ENCODE measurements at places on chromosomes 3 and 15.
A peak's percentile ranks its signal among the peaks of the same experiment; 100 is the strongest.

GRCh38 chr15:83871808-83872559, 218.1 kb downstream of the ADAMTSL3 start:
- no peak for DNase-seq

- no peak for DNase-seq
Measured at GRCh38 chr3:54968546-54969172, 40.8 kb upstream of the LRTM1 start.

DNA sequence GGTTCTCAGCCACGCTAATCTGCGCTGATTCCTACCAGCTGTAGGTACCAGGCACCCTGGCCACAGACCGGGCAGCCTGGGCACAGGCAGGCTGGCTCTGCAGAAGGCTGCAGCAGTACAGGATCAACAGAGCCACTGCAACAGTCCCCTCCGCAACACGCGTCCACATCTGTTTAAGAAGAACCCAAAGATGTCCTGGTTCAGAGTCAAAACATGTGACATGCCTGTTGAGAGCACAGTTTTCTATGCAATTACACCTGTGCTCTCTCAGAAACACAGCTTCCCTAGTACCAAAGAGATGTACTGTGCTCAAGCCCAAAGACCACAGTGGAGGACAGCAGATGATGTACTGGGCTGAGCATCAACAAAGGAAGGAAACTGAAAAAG, 18.8 kb downstream of the LRIG1 start:
- DNase-seq, result no peak

DNA sequence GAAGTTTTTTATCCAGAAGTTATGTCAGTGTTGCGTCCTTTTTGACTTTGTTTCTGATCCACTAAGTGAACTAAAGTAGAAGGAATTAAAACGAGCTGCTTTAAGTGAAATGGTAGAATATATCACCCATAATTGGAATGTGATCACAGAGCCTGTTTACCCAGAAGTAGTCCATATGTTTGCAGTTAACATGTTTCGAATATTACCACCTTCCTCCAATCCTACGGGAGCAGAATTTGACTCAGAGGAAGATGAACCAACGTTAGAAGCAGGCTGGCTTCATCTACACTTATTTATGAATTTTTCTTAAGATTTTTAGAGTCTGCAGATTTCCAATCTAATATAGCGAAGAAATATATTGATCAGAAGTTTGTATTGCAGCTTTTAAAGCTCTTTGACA, 57.6 kb downstream of the DNAH1 start:
- no peak for DNase-seq

DNA sequence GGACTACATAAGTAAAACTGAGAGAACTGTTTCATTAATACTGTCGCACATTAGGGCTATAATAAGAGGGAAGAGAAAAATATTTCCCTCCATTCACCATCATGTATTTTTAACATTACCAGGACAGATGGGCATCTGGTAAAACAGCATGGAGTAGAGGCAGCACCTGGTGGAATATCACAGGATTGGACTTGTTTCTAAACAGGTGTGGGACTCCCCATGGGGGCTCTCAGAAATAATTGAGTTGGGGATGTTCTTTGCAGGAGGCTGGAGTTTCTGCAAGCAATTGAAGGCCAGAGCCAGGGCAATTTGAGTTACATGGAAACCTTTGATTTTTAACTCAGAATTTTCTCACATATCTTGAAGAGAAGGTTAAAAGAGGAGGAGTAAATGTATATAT, 8.4 kb upstream of the MINDY2 start:
- no peak for DNase-seq

- DNase-seq, result no peak
Measured at GRCh38 chr15:71761649-71762048, 48.7 kb upstream of the NR2E3 start.

DNA sequence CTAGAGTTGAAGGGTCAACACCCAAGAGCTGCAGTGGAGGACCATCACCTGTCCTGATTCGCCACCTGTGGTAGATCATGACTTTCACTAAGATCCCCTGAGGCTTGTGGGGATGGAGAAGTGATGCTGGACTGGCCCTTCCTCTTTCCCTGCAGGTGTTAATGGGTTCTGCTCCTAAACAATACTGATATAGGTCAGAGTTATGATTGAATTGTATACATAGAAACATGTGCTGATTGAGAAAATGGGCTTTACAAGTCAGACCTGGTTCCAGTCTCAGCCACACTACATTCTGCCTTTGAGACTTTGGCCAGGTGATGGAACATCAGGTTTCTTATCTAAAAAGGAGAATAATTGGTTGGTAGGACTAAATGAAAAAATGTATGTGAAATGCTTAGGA, 418.9 kb upstream of the TPRG1 start:
- DNase-seq, result no peak

DNA sequence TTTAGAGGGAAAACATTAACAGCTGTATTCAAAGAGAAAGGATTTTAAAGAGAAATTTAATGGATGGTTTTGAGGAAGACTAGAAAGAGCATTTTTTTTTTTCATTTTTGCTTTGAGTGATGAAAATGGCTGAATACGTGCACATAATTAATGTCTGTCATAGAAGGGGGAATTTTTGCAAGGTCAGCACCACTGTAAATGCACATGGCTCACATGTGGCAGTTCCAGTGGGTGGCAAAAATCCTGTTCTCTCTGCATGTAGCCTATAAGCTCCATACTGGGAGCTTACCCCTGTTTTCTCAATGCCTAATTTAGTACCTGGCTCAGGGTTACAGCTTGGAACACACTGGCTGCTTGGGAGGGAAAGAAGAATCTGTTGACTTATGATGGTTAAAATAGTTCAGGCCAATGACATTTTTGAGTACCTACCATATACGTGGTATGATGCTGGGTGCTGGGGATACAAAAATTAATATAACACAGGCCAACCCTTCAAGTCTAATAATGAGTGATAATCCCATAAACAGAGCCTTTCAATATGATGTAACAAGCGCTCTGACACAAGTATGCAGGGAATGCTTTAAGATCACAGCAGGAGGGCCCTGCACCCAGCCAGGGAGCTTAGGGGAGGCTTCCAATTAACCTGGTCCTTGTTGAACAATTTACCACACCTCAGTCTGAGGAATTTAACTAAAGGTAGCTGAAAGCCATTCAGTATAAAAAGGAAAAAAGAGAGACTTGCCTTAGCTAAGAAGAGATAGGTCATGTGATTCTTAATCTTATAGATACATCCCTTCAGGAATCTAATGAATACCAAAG, 33.0 kb downstream of the HSPBAP1 start:
- DNase-seq, result no peak

DNA sequence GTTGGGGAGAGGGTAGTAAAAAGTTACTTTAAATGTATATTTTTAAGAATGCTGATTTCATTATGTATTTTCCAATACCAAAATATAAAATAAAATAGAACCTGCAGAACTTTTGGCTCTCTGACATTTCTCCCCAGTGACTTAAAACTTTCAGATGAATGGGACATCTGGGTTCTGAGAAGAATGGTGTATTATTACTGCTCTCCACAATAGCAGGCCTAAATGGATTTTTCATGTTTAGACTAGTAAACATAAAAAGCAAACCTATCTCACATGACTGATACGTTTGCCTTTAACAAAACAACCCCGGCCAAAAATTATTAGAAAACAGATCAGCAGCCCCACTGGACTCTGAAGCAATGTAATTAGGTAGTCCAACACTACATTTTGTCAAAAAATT, 73.8 kb downstream of the FHIT start:
- no peak for DNase-seq

GRCh38 chr3:161014843-161015749, 90.1 kb downstream of the B3GALNT1 start:
- DNase-seq, result no peak

DNA sequence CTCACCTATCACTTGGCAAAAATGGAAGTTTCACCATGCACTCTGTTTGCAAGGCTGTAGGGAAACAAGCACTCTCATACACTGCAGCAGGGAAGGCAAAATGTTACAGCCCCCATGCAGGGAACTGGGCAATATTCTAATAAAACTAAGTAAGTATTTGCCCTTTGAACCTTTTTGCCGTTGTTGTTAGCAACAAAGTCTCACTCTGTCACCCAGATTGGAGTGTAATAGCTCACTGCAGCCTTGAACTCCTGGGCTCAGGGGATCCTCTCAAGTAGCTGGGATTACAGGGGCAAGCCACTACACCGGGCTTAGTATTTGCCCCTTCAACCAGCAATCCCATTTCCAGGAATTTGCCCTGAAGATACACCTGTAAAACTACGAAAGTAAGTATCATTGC, 122.5 kb downstream of the TBC1D5 start:
- DNase-seq, result no peak

- DNase-seq, result no peak
Measured at GRCh38 chr3:112293368-112294321, at the start of gene SLC9C1. Gene SLC9C1 (minus strand): TSS chr3:112294216. CDS start chr3:112286791, 7,425 bp downstream.

DNA sequence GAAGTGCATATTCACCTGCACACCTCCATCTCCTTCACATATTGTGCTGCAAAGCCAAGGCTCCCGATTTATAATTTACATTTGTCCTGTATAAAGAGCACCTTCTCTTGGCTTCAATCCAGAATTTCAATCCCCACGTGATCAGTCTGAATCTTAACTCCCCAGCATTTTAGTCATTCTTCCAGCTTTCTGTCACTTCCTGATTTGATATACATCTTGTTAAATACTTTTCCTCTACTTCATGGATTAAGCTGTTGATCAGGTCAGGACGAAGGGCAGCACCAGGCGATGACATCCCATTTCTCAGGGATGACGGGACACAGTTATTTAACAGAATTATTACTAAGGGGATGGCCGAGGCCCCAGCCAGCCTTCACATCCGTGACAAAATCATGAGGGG, 212.5 kb downstream of the EPHB1 start:
- no peak for DNase-seq

GRCh38 chr3:59442046-59442445, 392.2 kb upstream of the CFAP20DC start:
- no peak for DNase-seq

GRCh38 chr15:101320501-101321052, 25.5 kb upstream of the SNRPA1 start:
- peak; percentile 50 for DNase-seq

- no peak for DNase-seq
Measured at GRCh38 chr3:79351699-79352098, 416.1 kb downstream of the ROBO1 start.

GRCh38 chr3:38651153-38651789, 1.8 kb upstream of the SCN5A start:
- DNase-seq, result peak; percentile 36

DNA sequence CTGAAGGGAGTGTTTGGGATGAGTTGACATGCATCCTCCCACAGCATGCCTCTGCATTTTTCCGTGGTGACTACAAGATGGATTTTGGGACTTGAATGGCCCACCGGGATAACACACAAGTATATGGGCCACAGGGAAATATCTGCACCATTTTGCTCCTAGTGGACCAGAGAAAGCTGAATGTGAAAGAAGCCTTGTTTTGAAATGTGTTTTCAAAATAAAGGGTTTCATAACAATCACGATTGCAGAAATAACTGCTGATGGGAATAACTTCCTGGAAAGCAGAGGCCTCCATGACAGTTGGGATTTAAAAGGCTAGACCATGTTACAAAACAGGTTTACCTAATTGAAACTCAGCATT, 77.5 kb upstream of the PRR23C start:
- no peak for DNase-seq

DNA sequence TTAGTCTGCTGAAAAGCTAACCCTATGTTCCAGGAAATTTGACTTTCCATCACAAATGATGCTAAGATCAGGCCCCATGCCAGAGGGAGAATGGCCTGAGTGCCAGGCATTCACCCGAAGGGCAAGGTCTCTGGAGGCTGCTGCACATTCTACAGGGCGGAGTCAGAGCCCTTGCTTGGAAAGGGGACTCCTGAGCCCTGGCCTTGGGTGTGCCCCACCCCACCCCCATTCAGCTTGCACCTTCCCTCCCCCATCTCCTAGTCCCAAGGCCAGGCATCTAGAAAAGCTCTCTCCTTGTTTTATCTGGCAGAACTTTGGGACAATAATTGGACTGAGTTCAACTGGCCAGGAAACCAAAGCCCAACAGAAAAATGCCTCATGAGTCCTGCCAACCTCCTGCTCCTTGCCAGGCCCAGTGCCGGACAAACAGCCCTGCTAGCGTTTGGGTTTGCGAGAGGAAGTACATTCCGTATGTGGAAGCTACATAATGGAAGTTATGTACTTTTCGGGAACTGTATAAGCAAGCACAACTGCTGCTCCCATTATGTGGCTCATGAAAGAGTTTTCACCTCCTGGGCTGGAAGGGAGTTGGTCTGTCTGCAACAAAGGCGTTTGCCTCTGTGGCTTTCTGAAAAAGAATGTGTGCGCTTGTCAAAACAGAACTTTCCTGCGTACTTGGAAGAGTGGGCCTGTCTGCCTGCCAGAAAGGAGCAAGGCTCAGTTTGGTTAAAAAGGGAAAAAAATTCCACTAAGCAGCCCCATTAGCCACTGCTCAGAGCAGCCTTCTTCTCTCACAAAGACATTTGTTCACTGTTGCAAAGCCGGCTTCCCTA, 321.5 kb upstream of the CTNNB1 start:
- DNase-seq, result no peak

GRCh38 chr3:173709026-173709425, 311.5 kb downstream of the NLGN1 start:
- DNase-seq, result no peak

- DNase-seq, result no peak
Measured at GRCh38 chr3:171878461-171879225, 35.5 kb downstream of the TMEM212 start.

DNA sequence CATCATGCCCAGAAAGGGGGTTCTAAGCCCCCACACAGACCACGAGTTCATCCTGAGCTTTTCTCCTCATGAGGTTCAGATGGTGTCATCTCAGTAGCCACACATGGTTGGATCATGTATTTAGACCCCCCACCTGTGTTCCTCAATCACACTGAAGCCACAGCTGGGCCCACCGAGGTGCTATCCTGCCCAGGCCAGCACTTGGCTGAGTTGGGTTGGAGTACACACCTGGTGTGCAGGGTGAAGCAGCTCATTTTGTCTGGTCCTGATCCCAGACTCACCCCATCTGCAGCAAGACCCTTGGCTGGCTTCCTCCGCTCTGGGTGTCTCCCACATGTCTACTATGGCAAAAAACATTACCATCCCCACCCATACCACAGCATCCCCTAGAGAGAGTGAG, 41.9 kb downstream of the ACAA1 start:
- no peak for DNase-seq

DNA sequence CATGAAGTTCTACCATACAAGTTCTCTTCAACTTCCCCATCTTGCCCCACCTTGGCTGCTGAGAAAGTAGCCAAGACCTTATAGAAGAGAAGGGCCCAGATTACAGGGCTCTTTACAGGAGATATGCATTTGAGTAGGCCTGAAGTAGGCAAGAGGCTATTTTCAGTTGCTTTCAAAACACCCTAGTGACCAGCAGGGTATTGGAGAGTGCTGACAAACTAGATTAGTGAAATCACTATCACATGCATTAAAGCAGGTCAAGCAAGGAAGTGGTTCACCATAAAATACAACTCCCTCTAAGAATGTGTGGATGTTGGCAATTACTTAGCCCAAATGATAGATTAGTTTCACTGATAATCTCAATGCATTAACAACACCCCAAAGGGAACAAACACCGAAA, 2.7 kb upstream of the LZTFL1 start:
- no peak for DNase-seq

- no peak for DNase-seq
Measured at GRCh38 chr3:45332493-45332892, 55.9 kb upstream of the LARS2 start.
